ENCODE measurements at places on chromosomes 13 and 19. TPM values are rescaled to one million over a fixed set of nuclear protein-coding genes. Genes with fewer than 3 reads are reported as not detected.

GJB2 gene
- total RNA-seq = not detected

- no peak for DNase-seq
These were observed 1492.7 kb upstream of the PCDH20 start for GRCh38 chr13:62908321-62908720.

- DNase-seq = no peak
These were observed 31.7 kb downstream of the TSHZ3 start for GRCh38 chr19:31317570-31317969.

DNA sequence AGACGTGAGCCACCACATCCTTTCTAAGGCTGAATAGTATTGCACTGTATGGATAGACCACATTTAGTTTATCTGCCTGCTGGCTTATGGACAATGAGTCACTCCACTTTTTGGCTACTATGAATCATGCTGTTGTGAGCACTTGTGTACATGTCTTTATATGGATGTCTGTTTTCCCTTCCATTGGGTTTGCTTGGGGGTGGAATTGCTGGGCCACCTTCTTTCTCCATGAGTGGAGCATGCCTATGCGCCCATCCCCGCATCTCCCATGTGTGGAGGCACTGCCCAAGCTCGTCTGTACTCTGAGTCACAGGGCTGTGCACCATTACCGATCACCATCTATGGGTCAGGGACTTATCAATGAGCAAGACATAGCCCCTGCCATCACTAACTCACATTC, 127.2 kb upstream of the GJB6 start:
- no peak for DNase-seq

- no peak for DNase-seq
These were observed 4.2 kb downstream of the SULT2B1 start for GRCh38 chr19:48556163-48556562.

- no peak for DNase-seq
These were observed 1155.1 kb downstream of the OLFM4 start for GRCh38 chr13:54183728-54184127.
